Neural crest cell (in vitro differentiated cells): ENCODE measurements at places on chromosomes 12 and 14. TPM values are rescaled to one million over a fixed set of nuclear protein-coding genes. Genes with fewer than 3 reads are reported as not detected.

DNA sequence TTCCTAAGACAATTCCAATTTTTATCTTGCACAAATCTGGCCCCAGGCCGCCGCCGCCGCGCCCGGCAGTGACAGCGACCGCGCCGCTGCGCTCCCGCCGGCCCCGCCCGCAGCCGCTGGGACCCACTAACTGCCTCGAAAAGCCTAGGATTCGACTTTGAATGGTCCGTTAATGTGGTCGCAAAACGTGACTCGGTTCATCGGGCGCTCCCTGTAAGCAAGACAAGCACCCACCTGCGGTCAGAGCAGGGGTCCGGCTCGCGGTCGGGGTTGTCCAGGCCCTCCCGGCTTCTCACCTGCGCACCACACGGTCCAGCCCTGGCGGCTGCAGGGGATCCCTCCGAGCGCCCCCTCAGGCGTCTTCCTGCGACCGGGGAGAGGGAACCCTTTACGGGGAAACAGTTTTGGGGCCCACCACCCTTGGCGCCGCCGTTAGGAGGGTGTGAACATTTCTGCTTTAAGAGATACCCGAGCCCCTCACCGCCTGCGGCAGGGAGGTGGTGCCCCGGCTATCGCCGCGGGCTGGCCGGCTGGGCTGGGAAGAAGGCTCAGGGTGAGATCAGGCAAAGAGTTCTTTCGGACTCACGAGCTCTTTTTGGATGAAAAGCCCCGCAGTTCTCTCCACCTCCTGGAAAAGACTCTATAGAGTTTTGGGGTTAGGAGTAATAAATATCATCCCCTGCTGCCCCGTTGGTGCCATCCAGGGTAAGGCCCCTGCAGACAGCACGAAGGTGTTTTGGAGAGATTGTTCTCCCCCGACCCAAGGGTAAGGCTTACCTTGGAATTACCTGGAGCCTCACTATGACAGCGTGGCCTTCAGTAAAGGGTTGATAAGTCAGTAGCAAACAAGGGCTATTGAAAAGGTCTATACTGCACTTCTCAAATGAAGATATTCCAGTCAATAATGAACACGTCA is 13.6 kb upstream of the FOXJ2 start:
- H3K4me1 ChIP-seq = no peaks in the 10 kb centered on the region
- H3K27ac ChIP-seq = no peak overlapping the region
- H3K27me3 ChIP-seq = peaks cover 61% of the 10 kb centered on the region
- peak overlapping the region; percentile 80 for H3K4me3 ChIP-seq

GRCh38 chr14:94365624-94366023 is 22.8 kb downstream of the SERPINA1 start:
- no peak overlapping the region for H3K4me3 ChIP-seq
- H3K4me1 ChIP-seq = no peaks in the 10 kb centered on the region
- no peaks in the 10 kb centered on the region for H3K27me3 ChIP-seq
- H3K36me3 ChIP-seq = no peaks in the 10 kb centered on the region
- no peak overlapping the region for H3K27ac ChIP-seq
- no peak for DNase-seq

DNA sequence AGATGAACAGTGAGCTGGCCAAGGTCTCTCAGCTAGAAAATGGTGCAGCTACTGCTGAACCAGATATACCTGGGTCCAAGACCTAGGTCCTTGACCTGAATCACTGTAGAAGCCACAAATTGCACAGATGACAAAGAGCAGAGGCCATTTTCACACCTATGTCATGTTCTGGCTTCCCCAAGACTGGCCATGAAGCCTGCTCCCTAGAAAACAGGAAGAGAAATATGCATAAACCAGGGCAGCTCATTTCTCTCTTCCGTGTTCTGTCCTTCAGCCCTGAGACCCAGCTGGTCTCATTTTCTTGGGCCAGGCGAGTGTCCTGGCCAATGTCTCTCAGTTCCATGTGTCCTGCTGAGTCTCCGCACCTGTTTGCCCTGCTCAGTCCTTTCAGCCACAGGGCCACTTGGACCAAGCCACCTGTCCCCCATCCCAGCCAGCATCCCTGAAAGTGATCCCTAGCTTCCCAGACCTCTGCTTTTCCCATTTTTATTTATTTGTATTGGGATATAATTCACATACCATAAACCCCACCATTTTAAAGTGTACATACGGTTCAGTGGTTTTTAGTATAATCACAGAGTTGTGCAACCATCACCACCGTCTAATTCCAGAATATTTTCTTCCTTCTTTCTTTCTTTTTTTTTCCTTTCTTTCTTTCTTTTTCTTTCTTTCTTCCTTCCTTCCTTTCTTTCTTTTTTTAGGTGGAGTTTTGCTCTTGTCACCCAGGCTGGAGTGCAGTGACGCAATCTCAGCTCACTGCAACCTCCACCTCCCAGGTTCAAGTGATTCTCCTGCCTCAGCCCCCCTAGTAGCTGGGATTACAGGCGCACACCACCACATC is 27.0 kb downstream of the P2RX7 start:
- no peak overlapping the region for H3K27ac ChIP-seq
- DNase-seq = no peak
- H3K4me1 ChIP-seq = no peaks in the 10 kb centered on the region
- no peak overlapping the region for H3K4me3 ChIP-seq
- no peaks in the 10 kb centered on the region for H3K36me3 ChIP-seq
- H3K27me3 ChIP-seq = peaks cover 14% of the 10 kb centered on the region

DNA sequence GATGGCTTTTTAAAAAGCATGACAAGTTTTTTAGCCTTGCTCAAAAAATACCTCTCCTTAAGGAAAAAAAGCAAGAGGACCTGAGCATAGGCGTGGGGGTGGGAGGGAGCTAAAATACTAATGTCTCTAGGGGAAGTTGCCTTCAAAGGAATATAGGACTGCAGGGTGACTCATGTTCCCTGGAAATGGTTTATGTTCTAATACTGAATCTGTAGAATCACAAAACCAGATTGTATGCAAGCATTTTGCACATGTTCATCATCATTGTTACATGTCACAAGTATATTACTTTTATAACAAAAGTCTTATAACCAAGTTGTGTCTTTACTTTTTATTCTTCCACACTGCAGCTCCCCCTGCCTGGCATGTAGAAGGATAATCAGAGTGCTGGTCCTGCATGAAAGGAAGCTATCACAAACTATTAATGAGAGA is 36.6 kb downstream of the GPR135 start:
- H3K4me3 ChIP-seq = no peak overlapping the region
- no peaks in the 10 kb centered on the region for H3K27me3 ChIP-seq
- H3K27ac ChIP-seq = no peak overlapping the region
- H3K4me1 ChIP-seq = peaks cover 4% of the 10 kb centered on the region

TEX22 gene
- 4.4 and 5.2 TPM in 2 replicates for total RNA-seq

SDR9C7 gene
- not detected in 2 replicates for total RNA-seq

RILPL2 gene
- total RNA-seq = 1.6 and 1.9 TPM in 2 replicates

DEPDC4 gene
- 3.5 and 4.1 TPM in 2 replicates for total RNA-seq
